ENCODE measurements at places on chromosomes 7 and 10.

DNA sequence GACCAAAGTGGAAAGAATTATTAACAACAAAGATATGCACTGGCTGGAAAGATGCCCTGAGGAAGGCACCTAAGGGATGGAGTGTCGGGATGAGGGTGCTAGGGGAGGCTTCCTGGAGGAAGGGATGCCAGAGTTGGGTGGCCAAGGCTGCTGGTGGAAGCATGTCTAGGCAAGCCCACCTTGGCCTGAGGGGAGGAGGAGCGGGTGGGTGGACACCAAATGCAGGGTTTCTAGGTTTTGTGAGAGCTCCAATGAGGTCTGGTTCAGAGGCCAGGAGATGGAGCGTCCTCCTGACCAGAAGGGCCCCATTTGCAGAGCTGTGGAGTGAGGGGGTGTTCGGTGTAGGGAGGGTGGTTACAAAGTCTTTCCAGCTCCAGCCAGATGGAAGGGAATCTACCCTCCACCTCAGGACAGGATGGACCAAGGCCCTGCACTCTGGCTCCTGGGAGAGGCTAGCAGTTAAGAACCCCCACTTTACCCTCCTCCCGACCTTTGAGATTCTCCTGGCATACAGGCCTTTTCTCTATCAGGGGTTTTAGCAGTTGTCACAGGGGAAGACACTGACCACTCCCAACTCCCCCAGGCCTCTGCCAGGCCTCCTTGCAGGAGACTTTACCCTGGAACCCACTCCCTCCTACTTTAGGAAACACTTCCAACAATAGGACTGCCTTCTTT, 3.0 kb upstream of the DDIT4 start:
- DNase-seq: no peak

GRCh38 chr7:30347226-30348082, 63.1 kb downstream of the ZNRF2 start:
- no peak for DNase-seq

GRCh38 chr10:1171586-1171985, 115.4 kb downstream of the WDR37 start:
- DNase-seq: no peak

DNA sequence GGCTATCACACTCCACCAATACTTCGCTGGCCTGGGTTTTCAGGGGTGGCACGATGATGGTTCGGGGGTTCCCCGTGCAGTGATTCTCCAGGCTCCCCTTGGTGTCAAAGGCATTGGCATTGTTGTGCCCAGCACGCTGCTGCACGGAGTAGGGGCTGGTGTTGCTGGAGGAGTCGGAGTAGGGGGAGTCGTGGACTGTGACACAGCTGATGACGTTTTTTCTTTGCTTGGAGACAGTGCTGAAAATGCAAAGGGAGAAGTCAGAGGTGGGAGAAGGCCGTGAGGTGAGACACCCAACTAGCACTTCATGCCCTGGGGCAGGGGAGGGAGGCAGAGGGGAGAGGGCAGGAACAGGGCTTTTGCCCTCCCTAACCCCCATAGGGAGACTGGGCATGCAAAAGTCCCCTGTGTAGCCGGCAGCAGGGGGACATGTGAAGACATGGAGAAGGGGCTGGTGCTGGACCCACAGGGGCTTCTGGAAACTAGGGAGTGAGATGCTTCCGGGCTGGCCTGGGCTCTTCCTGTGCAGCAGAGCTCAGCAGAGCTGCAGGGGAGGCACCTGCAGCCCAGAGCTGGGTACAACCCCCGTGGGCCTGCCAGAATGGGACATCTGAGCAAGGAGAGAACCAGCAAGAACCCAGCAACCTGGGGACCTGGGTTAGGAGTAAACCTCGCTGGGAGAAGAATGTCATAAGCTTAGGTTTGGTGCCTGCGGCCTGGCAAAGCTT, 60.5 kb downstream of the CLEC2L start:
- no peak for DNase-seq

- no peak for DNase-seq
Measured at GRCh38 chr10:22932626-22933370, 4.9 kb downstream of the ARMC3 start.
